CD4-positive, alpha-beta T cell (primary cell): ENCODE measurements at places on chromosomes 1 and 21.

DNA sequence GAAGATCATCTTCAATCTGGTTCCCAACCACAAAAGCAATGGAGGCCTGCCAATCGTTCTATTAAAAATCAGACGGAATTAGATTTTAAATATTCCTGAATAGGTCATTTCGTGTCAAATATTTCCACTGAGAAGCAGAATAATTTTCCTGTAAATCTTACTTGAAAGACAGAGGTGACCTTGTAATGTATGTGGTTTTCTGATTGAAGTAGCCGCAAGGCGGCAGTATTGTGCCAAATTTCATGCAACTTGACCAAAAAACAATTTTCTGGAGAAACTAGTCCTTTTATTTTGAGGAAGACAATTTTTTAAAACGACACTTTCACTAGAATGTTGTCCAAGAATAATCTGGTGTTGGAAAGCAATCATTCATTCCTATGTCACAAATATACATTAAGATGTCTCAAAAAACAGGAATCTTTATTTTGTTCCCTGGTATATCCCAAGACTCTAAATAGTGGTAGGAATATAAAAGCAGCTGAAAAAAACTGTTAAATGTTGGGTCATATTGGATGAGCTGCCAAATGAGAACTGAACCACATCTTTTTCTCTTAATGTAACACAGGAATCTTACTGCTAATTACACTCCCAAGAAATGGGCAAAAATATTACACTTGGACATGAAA is 33.6 kb downstream of the SPAG17 start:
- no peak overlapping the region for H3K4me3 ChIP-seq
- no peaks in the 10 kb centered on the region for H3K36me3 ChIP-seq
- H3K27ac ChIP-seq: no peak overlapping the region
- H3K27me3 ChIP-seq: no peaks in the 10 kb centered on the region
- no peaks in the 10 kb centered on the region for H3K4me1 ChIP-seq
- DNase-seq: no peak

GRCh38 chr1:44855742-44856141 is 12.7 kb upstream of the PTCH2 start:
- H3K27ac ChIP-seq: no peak overlapping the region
- H3K4me3 ChIP-seq: no peak overlapping the region
- peaks cover 10% of the 10 kb centered on the region for H3K36me3 ChIP-seq
- DNase-seq: no peak
- no peaks in the 10 kb centered on the region for H3K27me3 ChIP-seq
- no peaks in the 10 kb centered on the region for H3K4me1 ChIP-seq

DNA sequence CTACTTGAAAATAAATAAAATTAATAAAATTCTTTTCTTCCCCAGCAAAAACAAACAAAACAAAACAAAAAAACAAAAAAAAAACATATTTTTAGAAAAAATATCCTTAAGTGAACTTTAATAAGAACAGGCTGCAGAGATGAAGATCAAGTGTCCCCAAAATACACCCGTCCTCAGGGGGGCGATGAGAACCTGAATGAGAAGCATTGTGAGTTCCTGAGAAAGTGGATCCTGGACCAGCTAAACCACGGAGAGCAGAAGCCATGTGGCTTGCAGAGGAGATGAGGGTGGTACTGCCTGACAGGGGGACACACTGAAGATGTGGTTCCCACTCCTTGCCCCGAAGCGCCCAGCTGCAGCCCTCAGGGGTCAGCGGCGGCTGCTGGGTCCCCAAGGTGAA is 89.3 kb downstream of the ITPKB start:
- peaks cover 54% of the 10 kb centered on the region for H3K36me3 ChIP-seq
- no peak overlapping the region for H3K27ac ChIP-seq

- H3K27ac ChIP-seq: no peak overlapping the region
- no peak overlapping the region for H3K4me3 ChIP-seq
- no peaks in the 10 kb centered on the region for H3K4me1 ChIP-seq
- no peaks in the 10 kb centered on the region for H3K36me3 ChIP-seq
- H3K27me3 ChIP-seq: no peaks in the 10 kb centered on the region
These were observed 51.5 kb upstream of the VAV3 start for GRCh38 chr1:108016451-108016920.

GRCh38 chr1:95583661-95584210 is 349.7 kb downstream of the RWDD3 start:
- no peak overlapping the region for H3K27ac ChIP-seq
- no peaks in the 10 kb centered on the region for H3K4me1 ChIP-seq
- no peaks in the 10 kb centered on the region for H3K36me3 ChIP-seq
- H3K4me3 ChIP-seq: no peak overlapping the region
- H3K27me3 ChIP-seq: no peaks in the 10 kb centered on the region
- DNase-seq: no peak

DNA sequence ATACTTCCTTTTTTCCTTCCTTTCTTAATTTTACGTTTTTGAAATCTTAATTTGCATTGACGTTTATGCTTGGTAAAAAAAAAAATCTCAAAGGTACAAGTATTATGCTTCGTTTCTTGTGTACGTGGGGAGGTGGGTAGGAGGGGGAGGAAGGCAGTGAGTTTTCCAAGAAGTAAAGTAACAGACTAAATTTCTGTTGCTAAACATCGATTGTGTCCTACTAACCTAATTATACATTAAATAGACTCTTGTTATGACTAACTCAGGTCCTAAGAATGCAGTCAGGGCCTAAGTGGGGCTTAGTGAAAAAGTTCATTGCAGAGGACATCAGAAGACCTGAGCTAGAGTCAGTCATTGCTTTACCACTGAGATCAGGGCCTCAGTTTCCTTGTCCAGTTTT is 17.5 kb downstream of the NEK7 start:
- peaks cover 39% of the 10 kb centered on the region for H3K4me1 ChIP-seq
- H3K27me3 ChIP-seq: no peaks in the 10 kb centered on the region
- peak overlapping the region; percentile 46 for H3K27ac ChIP-seq

- no peak for DNase-seq
- H3K36me3 ChIP-seq: no peaks in the 10 kb centered on the region
- H3K4me3 ChIP-seq: no peak overlapping the region
- no peaks in the 10 kb centered on the region for H3K4me1 ChIP-seq
- H3K27ac ChIP-seq: no peak overlapping the region
These were observed 225.8 kb downstream of the VAV3 start for GRCh38 chr1:107739201-107739600.

- H3K27me3 ChIP-seq: no peaks in the 10 kb centered on the region
- H3K4me3 ChIP-seq: no peak overlapping the region
- DNase-seq: no peak
These were observed 8.7 kb upstream of the DUSP12 start for GRCh38 chr1:161740921-161741320.

GRCh38 chr1:180231506-180231921 is 1.4 kb downstream of the LHX4 start:
- DNase-seq: no peak
- peaks cover 72% of the 10 kb centered on the region for H3K4me1 ChIP-seq
- peak overlapping the region; percentile 53 for H3K4me3 ChIP-seq
- H3K27me3 ChIP-seq: peaks cover 85% of the 10 kb centered on the region

DNA sequence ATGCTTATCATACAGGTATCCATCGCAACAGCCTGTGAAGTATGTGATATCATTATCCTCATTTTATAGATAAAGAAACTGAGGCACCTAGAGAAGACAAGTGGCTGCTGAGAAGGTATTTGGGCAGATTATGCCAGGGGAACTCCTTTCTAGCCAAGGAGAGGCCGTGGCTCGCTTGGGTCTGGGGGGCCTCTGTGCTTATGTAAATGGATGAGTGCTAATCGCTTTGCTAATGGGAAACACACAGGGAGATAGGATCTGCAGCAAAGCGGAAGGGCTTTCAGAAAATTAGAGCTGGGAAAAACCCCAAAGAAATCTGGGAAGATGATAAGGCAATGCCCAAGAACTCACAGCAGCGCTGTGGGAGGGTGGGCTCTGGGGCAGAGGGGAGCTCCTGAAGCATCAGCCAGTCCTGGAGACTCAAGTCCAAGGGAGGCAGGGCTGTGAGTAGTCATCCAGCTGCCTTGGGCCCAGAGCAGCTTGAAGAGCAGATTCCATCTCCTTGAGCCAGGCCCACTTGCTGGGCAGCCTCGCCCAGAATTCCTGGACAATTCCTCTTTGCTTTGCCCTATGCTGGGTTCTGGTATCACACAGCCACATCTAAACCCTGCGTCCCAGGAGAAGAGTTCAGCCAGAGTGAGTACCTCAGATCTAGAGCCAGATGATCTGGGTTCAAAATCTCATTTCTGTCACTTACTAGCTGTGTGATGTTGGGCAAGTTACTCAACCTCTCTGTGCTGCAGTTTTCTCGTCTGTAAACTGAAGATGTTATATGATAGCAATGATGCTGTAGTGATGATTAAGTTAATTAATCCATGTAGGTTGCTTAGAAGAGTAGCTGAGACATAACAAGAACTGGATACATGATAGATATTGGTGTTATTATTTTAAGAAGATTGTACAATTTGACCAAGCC is 36.7 kb downstream of the FOXD2 start:
- H3K27ac ChIP-seq: no peak overlapping the region
- H3K4me1 ChIP-seq: no peaks in the 10 kb centered on the region
- H3K4me3 ChIP-seq: no peak overlapping the region
- DNase-seq: no peak
- no peaks in the 10 kb centered on the region for H3K36me3 ChIP-seq
- H3K27me3 ChIP-seq: peaks cover 11% of the 10 kb centered on the region
